ENCODE measurements at places on chromosomes 6 and 20.

- no peak for DNase-seq
Observed at GRCh38 chr20:36367907-36368799, 62.0 kb downstream of the DLGAP4 start.

DNA sequence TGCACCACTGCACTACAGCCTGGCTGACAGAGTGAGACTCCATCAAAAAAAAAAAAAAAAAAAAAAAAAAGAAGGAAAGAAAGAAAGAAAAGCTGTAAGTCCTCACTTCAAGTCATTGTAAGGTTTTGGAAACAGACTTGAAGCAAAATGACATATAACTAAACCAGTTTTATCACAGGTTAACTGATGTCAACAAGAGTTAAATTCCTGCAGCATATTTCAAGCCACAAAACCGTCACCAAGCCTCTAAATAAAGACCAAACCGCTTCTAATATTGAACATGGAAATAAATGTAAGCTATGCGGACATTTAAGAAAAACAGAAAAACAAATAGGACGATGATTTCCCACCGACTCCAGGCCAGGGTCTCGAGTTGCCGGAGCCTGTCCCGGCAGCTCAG lies 88.9 kb upstream of the RPS6KA2 start:
- DNase-seq, result no peak

DNA sequence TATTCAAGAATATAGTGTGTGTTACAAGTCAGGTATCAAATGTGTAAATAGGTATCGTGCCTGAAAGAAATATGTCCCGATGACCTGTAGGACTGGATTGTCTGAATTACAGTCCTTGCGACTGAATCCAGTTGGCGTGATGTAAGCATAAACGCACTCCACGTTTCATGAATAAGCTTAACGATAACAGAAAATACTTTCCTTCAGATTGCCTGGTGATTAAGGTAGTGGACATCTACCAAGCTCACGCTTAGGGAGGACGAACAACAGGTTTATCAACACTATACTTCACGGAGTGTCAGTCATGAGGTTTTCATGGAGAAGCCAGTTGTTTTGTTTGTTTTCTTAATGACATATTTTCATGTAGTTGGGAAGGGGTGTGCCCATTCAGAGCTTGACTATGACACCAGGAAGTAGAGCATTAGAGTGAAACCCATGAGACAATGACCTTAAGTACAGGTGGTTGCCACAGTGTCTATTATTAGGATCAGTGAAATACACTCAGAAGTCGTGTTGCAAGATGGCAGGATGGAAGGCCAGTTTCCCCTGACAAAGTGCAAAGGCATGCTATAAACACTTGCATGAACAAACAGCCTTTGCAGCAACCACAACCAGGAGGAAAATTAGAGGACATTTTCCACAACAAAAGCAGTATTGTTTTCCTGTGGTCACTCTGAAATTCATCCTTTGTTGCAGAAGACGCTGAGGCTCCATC lies 305.8 kb upstream of the PRDM1 start:
- DNase-seq, result no peak

GRCh38 chr6:43926634-43927531 lies 156.9 kb downstream of the VEGFA start:
- peak; percentile 70 for DNase-seq

- no peak for DNase-seq
Observed at GRCh38 chr6:169949511-169950097, 198.2 kb downstream of the ERMARD start.

GRCh38 chr6:4667591-4667990 lies 108.6 kb upstream of the CDYL start:
- DNase-seq, result no peak

- DNase-seq, result no peak
Observed at GRCh38 chr6:7978736-7979135, 68.1 kb upstream of the TXNDC5 start.

DNA sequence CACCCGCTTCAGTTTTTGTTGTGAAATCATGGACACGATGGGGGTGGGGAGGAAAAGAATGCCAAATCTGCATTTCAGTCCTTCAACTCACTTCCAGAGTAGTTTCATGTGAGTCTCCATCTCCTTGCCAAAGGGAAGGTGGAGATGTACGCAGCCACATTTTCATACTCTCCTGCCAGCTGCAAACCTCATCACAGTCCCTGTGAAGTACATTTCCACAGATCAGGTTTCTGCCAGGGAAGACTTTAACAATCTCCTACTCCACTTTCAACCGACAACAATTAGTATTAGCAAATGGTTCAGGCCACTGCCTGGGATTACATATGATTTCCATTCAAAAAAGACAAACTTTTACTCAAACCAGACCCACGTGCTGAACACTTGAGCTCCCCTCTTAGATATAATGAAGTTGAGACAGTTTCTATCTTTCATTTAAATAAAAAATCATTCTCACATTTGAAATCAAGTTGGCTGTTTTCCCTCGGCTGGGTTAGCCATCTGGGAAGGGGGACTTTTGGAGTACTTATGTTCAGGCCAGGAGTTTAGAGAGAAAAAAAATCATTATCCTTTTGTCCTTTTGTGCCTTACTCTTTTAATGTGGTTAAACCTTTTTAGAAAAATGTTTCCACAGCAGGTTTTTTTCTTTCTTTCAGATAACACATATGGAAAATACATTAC lies 51.0 kb upstream of the CEP162 start:
- no peak for DNase-seq

GRCh38 chr6:13526727-13527670 lies 39.6 kb upstream of the GFOD1 start:
- no peak for DNase-seq

- peak; percentile 2 for DNase-seq
Observed at GRCh38 chr6:68127074-68127473, 508.0 kb upstream of the ADGRB3 start.

GRCh38 chr6:69796073-69796641 lies 653 bp downstream of the LMBRD1 start:
- DNase-seq, result peak; percentile 16

DNA sequence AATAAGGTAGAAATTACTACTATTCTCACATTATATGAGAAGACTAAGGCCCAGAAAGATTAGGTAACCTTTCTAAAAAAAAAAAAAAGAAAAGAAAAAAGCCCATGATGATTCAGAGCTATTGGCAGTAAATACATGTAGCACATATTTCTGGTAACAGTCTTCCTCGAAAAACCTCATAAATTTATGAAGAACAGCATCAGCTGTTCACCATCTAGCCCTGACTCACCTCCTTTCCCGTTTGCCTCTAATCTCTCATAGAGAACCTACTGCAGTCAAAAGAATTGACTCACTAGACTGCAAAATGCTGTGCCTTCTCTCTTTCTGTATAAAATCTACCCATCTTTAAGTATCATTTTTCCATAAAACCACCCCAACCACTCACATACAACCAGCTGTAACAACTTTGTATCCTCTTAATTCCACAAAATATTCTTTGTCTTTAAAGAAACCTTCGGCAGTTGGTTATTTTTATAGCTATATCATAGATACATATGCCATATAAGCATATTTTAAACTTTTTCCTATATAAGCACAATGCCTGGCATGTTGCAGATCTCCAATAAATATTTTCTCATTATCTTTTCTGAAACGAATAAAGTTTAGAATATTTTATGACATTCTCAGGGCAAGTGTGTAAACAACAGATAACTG lies 152.7 kb upstream of the ENPP5 start:
- DNase-seq, result no peak

GRCh38 chr6:154878871-154879491 lies 116.1 kb upstream of the TIAM2 start:
- DNase-seq, result no peak

DNA sequence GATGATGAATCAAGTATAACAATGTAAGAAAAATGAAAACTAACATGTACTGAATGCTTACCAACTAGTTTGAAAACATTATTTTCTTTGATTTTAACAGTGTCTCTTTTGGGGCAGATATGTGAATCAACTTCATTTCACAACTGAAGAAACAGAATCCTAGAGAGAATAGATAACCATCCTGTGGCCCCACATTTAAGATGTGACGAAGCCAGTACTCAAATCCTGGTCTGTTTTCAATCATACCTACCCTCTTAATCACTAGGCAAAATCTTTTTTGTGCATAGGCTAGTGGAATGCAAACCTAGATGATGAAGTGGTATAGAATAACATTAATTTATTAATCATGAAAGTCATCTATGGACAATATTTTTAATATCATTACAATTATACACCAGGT lies 371.6 kb upstream of the EPHA7 start:
- DNase-seq, result no peak

- no peak for DNase-seq
Observed at GRCh38 chr6:5617179-5617578, 355.9 kb downstream of the FARS2 start.

DNA sequence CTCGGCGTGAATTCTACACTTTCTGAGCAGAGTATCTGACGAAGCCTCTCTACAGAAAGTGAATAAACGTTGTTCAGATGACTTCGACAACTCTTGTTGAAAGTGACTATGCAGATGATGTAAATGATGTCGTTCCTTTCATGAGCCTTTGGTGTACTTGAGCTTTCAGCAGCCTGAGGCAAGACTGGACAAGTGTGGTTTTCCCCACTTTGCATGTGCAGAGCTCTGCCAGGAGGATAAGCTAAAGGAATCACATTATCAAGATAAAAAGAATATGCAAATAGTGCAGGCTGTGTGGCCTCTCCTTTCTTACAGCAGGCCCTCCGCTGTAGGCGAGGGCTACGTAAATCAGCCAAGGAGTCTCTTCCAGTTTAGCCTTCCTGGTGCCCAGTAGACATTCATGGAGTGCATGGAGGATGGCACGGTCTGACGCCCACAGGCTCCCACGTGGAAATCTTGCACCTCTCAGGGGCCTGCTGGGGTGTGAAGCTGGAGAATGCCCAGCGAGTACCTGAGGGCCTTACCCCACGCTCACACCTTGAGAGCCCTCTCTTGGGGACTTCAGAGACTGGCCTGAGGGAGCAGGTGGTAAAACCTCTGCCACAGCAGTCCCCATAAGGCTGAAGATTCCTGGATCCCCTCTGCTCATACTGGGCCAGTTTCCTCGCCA lies 54.9 kb downstream of the RPP40 start:
- no peak for DNase-seq

DNA sequence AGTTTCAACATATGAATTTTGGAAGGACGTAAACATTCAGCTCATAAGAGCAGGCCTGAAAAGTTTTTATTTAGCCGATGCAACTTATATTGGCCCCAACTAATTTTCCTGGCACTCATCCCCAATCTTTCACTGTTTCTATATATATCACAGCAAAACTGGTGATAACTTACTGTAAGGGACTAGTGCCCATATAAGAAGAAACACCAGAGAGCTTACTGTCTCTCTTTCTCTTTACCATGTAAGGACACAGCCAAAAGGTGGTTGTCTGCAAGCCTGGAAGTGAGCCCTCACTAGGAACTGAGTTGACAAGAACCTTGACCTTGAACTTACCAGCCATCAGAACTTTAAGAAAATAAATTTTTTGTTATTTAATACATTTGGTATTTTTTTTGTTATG lies 807.4 kb upstream of the CITED2 start:
- DNase-seq, result no peak

GRCh38 chr6:11473008-11473740 lies 64.4 kb upstream of the TMEM170B start:
- no peak for DNase-seq

GRCh38 chr20:48706710-48707365 lies 121.0 kb downstream of the PREX1 start:
- DNase-seq, result no peak

GRCh38 chr6:53894091-53894490 lies 99.3 kb downstream of the LRRC1 start:
- peak; percentile 12 for DNase-seq

GRCh38 chr6:49847673-49848072 lies 18.7 kb downstream of the CRISP1 start:
- no peak for DNase-seq

DNA sequence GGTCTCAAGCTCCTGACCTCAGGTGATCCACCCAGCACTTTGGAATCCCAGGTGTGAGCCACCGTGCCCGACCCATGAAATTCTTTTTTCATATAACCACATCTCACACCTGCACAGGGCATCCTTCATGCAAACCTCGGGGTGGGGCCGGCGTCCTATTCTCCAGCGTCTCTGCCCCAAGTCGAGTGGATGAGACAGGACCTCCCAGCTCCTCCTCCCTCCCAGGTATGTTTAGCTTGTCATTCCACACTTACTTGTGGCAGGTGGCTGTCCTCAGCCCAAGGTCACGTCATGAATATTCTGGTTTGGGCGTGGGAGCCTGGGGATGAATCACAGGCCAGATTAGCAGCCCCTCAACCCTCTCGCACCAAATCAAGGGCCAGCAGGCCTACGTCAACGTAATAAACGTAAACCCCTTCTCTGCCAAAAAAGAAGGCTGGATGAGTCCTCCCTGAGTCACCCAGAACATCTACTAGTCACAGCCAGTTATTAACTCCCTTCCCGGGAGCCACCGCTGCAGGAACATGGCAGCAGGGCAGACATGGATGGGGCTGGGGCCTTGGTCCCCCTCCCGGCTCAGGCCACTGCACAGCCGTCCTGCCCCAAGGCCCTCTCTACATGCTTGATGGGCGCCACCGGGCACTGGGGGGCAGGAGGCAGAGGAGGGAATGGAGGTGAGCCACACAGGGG lies 91.7 kb downstream of the YTHDF1 start:
- DNase-seq, result no peak

DNA sequence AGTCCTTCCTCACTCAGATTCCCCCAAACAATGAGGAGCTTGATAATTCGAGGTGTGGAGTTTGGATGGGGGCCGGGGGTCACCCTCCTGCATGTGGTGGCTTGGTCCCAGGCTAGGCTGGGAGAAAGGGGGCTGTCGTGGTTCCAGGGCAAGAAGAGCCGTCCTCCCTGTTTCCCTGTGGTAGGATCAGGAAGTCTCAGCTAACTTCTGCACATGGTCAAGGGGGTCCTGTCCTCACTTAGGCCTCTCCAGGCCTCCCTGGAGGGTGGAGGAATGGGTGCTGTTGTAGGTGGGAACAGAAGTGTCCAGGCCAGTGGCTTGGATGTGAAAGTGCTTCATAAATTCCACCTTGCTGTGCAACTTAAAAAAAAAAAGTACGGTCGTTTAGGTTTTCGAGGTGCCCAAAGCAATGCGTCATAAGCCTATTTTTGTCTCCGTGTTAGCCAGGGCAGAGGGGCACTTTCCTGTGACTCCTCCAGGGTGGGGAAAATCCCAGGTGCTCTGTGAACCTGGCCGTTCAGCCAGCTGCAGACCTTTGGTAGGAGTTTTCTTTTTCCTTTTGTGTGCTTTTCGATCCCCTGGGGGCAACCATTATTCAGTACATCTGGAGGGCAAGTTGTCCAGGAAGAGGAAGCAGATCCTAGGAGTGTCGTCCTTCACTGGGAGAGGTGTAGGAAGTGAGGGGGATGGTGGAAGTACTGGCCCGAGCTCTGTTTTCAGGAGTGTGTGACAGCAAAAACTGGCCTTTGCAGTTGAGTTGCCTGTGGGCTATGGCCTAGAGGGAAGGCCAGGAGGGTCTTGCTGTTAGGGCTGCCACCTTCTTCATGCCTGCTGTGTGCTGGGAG lies 9.6 kb downstream of the IGF2R start:
- no peak for DNase-seq

GRCh38 chr20:10040070-10040975 lies 5.5 kb downstream of the ANKEF1 start:
- no peak for DNase-seq

- no peak for DNase-seq
Observed at GRCh38 chr6:30613251-30614043, 3.6 kb downstream of the PPP1R10 start.

Data from T47D (cell line).